ENCODE measurements at places on chromosomes 3 and 15.

DNA sequence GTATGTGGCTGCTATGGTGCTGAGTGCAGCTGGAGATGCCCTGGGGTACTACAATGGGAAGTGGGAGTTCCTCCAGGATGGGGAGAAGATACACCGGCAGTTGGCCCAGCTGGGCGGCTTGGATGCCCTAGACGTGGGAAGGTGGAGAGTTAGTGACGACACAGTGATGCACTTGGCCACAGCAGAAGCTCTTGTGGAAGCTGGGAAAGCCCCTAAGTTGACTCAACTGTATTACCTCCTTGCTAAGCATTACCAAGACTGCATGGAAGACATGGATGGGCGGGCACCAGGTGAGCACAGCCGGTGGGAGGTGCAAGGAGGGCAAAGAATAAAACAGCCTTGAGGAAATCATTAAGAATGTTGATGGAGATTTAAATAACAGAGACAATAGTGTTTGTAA, 2.9 kb downstream of the ADPRH start:
- DNase-seq: no peak

- DNase-seq: peak; percentile 80
Observed at GRCh38 chr3:141875374-141875892, 1.0 kb upstream of the ATP1B3 start.

DNA sequence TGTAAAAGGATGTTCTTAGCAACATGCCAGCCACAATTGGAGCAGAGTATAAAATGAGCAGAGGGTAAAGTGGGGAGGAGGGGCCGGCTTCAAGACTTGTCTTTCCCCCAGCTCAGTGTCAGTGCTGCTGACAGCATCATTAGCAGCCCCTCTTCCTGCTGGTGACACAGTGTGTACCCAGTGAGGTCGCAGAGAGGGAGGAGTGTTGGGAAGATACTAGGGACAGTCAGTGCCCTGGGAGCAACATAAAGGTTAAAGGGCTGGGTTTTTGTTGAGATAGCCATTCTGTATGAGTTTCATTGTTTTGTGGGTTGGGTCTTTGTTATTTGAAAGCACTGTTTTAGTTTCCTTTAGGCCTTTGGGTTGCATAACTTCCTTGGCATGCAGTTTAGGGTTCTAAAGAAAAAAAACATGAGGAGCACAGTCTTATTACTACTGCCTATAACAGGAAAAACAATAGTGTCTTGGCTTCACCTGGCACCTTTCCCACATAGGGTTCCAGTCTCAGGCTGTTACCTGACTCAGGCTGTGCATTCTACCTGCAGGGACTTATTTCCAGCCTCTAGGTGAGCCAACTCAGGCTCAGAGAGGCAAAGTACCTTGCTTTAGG, 94.1 kb upstream of the SKOR1 start:
- DNase-seq: no peak

DNA sequence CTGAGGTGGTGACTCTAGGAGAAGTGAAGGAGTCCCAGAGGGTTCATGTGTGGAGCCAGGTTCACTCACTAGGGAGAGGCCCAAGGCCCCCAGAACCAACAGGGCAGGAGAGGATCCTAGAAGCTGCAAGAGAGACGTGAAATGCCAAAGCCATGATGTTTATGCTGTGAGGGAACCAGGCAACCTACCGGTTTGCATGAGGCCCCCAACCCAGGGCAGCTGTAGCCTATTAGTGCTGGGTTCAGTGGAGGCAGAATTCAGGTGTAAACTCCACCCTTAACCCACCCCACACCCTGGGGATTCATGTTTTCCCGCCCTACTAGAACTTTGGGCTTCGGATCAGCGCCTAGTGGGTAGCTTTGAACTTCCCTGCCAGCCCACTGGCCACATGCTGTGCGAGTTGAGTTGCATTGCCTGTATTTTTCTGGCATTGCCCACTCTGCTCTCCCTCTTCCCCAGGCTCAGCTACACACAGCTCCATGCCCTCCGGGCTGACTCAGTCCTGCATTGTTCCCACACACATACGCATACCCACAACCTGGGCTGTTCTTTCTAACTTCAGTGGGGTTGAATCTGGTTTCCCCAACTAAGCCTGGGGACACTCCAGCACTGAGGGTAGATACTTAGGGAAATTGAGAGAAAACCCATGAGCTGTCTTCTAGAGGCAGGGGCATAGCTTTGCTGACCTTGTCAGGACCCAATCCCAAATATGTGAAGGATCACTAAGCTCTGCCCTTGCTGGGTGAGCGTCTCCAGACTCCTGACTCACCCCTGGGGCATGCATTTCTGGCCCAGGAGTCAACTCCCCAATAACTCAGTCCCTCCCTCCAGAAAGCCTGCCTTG, 2.0 kb upstream of the ZBTB47 start:
- peak; percentile 33 for DNase-seq

DNA sequence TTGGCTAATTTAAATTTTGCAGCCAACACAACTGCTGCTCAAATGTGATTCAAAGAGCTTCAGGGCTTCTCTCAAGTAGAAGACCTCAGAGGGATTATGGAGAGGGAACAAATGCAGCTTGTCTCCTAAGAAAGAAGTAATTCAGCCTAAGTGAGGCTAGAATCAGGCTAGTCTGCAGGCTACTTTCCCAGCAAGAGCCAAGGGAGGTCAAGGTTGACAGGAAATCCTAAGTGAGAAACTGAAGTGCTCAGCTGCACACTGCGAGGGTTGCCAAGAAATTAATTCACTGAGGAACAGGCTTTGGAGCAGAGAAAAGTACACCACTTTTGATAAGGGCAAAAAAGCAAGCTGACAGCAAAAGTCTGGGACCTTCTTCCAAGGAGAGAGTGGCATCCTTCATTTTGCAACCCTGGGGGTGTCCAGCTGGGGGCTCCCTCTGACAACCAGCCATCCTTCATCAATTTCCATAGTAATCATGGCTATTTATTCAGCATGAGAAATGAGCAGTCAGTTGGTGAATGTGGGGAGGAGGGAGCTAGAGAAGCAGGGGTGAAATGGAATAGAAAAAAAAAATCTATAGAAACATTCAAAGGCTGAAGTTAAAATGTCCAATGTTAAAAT, 646.4 kb upstream of the ADAMTS9 start:
- DNase-seq: no peak

DNA sequence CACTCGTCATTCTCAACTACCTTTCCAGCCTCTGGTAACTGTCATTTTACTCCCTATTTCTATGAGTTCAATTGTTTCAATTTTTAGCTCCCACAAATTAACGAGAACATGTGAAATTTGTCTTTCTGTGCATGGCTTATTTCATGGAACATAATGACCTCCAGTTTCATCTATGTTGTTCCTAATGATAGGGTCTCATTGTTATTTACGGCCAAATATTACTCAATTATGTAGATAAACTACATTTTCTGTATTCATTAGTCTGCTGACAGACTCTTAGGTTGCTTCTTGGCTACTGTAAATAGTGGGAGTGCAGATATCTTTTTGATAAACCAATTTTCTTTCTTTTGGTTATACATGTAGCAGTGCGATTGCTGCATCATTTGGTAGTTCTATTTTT, 374.9 kb upstream of the ROBO1 start:
- DNase-seq: no peak

GRCh38 chr3:14541646-14542045, 1.5 kb upstream of the GRIP2 start:
- no peak for DNase-seq

GRCh38 chr3:51921081-51921578, 18.0 kb upstream of the IQCF1 start:
- no peak for DNase-seq

DNA sequence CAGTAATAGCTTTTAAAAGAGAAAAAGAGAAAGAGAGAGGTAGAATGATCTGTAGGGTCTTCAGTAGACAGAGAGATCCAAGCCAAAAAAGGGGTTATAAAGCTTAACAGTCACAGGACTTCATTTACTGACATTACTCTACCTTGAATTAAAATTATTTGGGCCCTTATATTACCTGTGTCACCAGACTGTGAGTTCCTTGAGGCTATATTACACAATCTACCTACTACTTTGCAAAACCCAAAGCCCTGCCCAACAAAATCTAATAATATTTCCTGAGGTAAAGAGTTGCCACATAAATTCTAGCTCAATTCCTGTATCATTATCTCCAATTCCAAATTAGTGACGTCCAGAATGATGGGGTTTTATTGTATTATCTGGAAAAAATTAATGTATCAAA, 1.9 kb downstream of the UBR1 start:
- no peak for DNase-seq

GRCh38 chr15:64521201-64521600, 60.8 kb downstream of the ZNF609 start:
- no peak for DNase-seq

- DNase-seq: no peak
Observed at GRCh38 chr3:161265916-161266571, 44.9 kb downstream of the NMD3 start.

DNA sequence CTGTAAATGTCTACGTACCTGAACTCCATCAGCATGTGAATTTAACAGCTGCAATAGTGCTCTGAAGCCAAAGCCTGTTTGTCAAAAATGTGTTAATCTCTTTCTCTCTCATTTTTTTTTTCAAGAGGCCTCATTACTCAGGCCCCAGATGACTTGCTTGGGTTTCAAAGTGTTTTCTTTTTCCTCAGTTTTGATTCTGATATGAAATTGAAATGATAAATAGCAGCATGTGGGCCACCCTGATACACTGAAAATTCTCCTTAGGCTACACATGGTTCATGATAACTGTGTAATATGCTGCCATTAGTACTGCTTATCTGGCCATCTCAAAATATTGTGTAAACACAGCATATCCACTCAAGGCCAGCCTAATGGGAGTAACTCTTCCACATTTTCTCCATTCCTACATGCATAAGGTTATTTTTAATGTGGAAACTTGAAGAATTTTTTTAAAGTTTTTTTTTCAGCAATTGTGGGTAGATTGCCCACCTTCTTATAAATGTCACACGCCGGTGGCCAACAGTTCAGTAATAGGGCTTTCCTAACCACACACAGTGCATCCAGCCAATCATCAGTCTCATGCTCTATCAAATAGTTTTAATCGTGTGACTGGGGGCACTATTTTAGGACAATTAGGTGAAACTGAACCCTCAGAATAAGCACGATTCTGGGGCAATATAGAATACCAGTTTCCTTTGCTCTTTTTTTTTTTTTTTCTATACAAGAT, 13.1 kb upstream of the DENND4A start:
- DNase-seq: no peak

GRCh38 chr3:174441588-174442301, 417.4 kb upstream of the NAALADL2 start:
- no peak for DNase-seq

DNA sequence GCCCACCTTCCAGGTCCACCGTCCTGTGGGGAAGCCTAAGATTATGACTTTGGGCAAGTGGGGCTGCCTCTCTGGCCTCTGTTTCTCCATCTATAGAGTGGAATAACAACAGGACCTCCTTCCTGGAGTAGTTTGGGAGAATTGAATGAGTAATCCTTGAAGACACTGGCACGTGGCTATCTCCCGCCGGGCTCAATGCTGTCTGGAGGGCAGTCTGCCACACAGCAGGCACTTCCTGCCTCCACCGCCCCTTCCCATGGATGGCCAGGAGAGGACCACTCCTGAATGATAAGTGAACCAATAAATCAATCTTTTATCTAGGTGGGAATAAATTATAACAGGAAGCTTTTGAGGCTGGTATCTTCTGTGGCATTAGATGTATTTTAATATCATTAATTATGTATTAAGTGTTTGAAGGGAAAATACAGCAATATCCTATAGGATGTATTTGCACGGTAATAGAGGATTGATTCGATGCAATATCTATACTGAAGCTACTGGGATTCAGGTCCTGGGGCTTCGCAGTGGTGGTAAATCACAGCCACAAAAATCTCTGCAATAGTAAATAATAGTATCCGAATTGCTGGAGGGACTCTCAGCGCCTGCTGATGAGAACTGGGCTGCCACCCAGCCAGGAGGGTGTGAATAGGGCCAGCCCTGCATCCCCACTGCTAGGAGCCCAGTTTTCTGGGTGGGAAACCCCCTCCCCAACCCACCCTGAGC, 15.9 kb downstream of the MEGF11 start:
- DNase-seq: no peak

DNA sequence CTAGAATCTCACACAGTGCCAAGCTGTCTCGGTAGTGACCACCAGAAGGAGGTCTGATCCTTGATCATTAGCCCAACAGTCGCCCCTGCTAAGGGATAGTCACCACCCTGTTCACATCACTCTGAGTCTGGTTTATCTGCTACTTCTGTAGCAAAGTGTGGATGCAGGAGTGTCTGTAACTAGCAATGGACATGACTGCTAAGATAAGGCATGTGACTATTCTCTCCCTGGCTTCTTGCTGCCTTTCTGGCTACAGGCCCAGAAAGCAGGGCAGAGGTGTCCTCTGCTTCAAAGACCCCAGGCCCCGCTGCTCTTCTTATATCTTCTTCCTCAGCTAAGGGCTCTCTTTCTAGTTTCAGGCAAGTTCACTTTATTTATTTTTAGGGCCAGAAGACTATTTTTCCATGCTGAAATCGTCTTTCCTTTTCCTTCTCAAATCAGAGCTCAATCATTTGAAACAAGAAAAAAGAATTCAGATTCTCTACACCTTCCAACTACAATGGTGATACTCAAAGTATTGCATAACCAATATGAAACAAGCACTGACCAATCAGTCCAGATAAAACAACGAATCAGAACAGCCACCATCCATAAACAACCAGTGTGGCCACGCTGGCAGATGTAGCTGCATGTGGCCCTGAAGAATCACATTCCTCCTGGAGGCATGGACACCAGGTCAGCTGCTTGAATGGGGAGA, 8.0 kb upstream of the KNG1 start:
- no peak for DNase-seq

DNA sequence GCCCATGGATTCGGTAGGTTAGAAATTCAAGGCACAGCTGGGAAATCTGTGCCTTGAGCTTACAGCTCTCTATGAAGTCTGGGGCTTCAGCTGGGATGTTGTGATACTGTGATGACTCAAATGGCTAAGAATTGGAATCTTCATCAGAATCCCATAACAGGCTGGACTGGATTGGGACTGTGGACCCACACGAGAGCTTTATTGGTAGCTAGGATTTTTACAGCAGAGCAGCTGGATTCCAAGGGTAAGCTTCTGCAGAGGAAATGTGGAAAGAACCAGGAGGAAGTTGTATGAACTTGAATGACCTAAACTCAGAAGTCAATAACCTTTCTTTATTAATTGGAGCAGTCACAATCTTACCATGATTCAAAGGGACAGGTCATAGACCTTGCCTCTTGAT, 1187.1 kb downstream of the ROBO1 start:
- peak; percentile 19 for DNase-seq

- DNase-seq: no peak
Observed at GRCh38 chr3:198107840-198108734, 148.1 kb downstream of the LMLN start.

- DNase-seq: no peak
Observed at GRCh38 chr3:14007006-14007405, 117.7 kb downstream of the CHCHD4 start.

DNA sequence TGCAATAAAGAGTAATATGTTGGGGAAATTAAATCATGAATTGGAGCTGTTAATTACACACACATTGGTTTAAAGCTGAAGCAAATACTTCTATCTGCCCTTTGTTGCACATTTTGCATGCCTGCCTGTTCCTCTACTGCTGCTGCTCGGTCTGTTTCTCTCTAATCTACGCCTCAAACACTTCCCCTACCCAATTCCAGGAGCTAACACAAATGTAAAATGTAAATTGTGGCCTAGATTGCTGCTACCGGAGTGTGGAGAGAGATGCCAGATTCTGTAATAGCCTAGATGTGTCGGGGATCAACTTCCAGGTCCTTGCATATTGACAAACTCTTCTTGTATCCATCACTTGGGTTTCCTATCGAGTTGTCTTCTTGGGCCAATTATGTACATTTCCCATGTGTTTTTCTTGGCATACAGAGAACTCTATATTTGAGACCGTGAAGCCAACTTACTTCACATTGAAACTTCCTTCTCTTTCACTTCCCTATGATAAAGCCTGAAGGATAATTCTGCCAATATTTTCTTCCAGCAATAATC, 450.4 kb upstream of the NR2F2 start:
- no peak for DNase-seq
